ENCODE measurements at places on chromosomes 6 and 20.

GRCh38 chr20:45347936-45348778 lies at the start of gene SDC4:
Gene SDC4, minus strand, starts transcription at chr20:45348424. Its CDS starts 40 bp downstream, at chr20:45348384.
- DNase-seq: peak; percentile 80

- no peak for DNase-seq
Observed at GRCh38 chr20:62800314-62801259, 4.0 kb upstream of the OGFR start.

- DNase-seq: no peak
Observed at GRCh38 chr6:39897698-39898097, 36.6 kb downstream of the MOCS1 start.

GRCh38 chr20:17896193-17896723 lies 72.3 kb downstream of the SNX5 start:
- DNase-seq: no peak

DNA sequence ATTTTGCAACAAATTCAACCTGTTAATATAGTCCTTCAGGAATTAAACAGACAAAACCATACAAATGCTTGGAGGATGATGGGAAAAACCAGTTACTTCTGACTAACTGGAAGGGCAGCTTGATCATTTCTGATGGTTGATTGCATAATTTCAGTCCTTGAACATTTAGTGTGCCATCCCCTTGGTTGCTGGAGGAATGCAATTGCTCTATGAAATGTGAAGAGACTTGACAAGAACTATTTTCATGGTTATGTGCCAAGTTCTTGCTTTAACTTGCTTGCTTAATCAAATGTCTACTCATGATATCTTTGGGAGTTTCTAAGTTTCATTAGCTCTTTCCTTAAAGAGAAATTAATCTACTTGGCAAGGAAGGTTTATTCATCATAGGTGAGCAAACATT lies 45.2 kb downstream of the ANKEF1 start:
- no peak for DNase-seq

- DNase-seq: no peak
Observed at GRCh38 chr6:21905531-21905930, 312.0 kb downstream of the SOX4 start.

- no peak for DNase-seq
Observed at GRCh38 chr6:78430521-78430920, 436.8 kb upstream of the IRAK1BP1 start.

DNA sequence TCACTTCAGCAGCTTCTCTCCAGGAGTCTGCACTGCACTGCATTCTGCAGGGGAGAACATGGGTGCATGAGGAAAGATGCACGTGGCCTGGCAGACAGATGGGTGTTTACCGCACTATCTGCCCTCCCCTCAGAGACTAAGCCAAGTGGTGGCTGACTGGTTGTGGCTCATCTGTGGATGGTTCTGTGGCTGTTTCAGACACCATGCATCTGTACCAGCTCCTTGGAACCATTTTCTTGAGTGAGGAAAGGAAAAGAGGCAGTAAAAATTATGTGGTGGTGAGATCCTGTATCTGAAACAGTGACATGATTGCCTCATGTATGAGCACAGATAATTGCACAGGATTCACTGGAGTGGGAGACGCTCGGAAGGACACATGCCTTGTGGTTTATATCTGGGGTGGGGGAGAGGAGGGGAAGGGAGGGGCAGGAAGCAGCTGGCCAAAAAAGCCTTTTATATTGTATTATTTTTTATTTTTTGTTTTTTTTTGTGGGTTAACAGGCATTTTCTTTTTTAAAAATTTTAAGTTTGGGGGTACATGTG lies 161.7 kb downstream of the ERMARD start:
- no peak for DNase-seq

- DNase-seq: no peak
Observed at GRCh38 chr6:84847390-84848160, 83.2 kb upstream of the TBX18 start.

GRCh38 chr20:32898729-32899128 lies 40.0 kb downstream of the EFCAB8 start:
- DNase-seq: no peak

- DNase-seq: no peak
Observed at GRCh38 chr20:59708326-59708725, 104.0 kb downstream of the PHACTR3 start.

- no peak for DNase-seq
Observed at GRCh38 chr6:156630613-156631302, 146.4 kb upstream of the ARID1B start.

- DNase-seq: no peak
Observed at GRCh38 chr20:60294632-60295031, 336.4 kb downstream of the CDH26 start.

- no peak for DNase-seq
Observed at GRCh38 chr6:83062225-83062624, 3.4 kb downstream of the UBE3D start.

GRCh38 chr6:138514860-138515540 lies 15.7 kb upstream of the NHSL1 start:
- no peak for DNase-seq

DNA sequence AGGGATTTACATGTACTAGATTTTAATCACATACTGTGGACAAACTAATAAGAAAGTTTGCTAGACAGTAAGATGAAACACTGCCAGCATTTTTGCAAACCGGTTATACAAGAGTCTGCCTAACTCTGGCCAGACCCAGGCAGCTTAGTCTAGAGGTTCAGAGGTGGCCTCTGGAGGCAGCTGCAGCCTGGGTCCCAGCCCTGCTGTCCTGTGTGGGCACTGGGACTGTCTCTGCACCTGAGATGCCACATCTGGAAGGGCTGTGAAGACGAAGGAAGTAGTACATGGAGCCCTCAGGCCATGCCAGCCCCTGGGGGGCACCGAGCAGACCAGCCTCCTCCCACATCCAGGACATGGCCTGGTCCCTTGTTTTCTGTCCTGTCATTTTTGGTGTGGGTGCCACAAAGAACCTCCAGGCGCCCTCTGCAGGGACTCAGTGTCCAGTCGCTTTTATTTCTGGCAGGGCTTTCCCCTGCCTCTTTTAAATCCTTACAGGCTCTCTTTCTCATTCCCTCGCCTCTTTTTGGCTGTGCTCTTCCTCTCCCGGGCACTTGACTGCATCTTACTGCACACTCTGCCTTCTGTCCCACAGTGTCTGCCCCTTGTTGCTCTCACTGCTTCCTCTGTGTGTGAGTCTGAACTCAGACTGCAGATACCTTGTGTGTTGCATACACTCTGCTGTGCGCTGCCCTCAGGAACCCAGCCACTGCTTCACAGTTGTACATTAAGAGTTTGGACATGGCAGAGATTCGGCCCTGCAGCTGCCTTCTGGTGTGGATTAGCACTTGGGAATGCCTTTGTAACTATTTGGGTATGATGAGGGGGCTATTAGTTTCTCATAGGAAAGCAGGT lies 216.7 kb downstream of the ZDHHC14 start:
- DNase-seq: peak; percentile 45

DNA sequence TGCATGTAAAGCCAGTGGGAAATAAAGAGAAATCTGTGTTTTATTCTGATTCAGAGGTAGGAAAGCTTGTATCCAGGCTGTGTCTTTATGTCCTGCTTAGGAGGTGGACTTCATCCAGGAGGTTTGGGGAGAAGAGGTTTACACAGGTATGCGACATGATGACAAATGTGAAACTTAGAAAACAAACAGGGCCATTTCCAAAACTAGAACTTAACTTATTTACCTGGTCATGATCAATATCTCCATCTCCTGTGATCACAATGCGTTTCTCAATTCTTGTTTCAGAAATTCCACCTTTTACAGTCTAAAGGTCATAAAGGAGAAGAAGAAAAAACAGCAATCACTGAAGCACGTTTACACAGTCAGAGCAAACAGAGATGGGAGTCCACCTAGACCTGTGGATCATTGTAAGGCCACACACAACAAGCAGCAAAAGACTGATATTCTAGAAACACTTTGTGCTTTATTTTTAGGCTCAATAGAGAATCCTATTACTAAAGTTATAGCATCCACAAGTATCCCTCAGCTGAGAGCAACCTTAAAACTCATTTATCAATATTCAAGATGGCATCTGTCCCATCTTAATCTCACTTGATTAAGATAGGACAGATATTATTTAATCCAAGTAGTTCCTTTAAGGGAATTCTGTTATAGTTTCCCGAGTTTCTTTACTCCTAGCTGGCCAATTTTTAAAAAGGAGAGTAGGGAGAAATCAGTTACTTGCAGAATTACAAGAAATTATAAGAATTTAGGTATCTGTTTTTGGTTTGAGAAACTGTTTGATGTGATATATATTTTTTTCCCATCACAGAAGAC lies 36.4 kb downstream of the SMLR1 start:
- DNase-seq: no peak

DNA sequence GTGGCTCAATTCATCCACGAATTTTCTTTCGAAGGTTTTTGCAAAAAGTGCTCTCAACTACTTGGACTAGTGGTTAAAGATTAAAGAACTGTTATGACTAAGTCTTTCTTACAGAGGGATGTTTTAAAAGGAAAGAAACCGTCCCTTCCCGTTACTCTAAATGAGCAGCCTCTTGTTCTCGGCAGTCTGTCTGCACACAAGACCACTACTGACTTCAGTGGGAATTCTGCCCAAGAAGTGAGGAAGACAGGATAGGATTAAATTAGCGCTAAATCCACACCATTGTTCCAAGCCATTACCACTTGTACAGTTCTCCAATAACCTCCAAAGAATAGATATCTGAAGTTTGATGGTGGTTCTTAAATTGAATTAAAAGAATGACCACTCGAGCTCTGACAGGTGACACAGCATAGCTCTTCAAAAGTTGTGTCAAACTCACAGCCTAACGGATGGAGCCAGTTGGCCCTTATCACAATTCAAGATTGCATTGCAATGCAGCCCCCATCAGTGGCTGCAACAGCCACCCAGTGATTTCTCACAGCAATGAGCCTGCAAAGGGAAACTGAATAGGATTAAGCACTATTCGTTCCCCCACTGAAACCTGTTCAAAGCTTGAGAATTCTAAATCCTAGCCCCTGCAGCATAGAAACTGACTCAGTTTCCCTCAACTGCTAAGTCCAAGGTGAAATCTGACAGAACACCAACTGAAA lies 1.8 kb downstream of the EPB41L2 start:
- DNase-seq: no peak

DNA sequence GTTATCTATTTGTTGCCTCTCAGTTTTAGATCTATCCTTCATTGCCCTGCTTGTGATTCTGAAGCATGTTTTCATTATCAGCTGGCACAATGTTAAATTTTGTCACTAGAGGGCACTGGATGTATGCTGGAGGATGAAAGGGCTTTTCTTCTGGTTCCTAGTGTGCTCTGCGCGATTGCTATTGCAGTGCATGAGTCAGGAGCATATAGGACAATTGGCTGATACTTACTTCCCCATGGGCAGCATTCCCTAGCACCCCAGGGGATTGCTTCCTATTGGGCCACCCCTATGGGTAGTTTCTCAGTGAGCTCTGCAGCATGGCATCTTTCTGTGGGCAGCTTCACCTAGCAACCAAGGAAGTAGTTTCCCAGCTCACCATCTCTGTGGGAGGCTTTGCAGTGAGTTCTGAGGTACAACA lies 280.3 kb upstream of the SYNCRIP start:
- peak; percentile 69 for DNase-seq

DNA sequence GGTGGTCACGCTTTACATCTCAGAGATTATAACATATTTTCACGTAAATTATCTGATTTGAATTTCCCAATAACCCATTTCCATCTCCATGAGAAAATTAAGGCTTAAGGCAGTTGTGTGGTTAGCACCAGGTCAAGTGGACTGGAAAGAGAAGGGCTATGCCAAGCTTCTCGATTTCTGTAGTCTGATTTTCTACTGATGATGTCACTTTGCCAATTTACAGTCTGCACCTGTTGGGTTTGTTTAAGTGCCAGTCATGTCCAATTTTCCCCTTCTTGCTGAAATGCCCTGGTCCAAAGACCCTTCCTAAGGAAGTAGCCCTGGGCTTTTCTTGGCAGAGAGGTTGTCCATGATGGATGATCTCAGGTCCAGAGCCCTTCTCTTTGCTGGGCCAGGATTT lies 562.3 kb upstream of the BTBD3 start:
- no peak for DNase-seq

- DNase-seq: peak; percentile 26
Observed at GRCh38 chr6:153210083-153210482, 79.0 kb upstream of the RGS17 start.

DNA sequence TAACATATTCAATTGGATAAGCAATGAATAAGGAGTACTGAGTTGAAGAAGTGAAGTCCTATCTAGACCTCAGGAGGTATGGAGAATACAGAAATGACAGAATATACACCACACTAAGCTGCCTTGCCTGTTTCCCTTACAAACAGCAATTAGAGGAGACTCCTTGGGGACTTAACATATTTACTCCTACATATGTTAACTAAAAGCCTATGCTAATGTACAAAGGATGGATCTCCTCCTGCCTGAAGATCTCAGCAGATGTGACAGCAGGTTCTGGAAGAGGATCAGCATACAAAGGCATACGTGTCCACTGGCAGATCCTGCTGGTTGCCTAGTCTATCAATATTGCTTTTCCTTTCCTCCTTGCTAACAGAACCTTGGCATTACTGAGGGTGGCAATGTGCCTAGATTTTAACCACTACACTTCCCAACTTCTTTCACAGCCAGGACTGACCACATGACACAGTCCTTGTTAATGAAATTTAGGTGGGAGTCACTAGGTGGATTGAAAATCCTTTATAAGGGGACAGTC lies 29.6 kb downstream of the PRKN start:
- no peak for DNase-seq

GRCh38 chr20:17965042-17965697 lies 3.4 kb downstream of the SNX5 start:
- DNase-seq: peak; percentile 19

DNA sequence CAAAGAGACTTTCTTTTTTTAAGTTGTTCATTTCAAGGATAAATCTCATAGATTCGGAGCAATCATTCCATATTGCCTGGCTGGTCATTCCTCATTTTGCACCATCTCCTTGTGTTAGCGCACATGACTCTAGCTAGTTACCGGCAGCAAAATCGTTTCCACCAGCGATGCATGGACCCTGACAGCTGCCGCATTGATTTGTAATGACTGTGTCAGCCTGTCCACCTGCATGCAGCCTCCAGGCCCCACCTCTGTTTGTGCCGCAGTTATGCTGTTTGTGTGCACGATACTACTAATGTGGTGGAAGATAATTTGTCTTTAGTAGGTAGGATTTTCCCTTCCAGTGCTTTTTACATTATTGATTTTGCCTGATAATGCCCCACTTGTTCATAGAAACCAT lies 164.0 kb downstream of the TBC1D7 start:
- no peak for DNase-seq

DNA sequence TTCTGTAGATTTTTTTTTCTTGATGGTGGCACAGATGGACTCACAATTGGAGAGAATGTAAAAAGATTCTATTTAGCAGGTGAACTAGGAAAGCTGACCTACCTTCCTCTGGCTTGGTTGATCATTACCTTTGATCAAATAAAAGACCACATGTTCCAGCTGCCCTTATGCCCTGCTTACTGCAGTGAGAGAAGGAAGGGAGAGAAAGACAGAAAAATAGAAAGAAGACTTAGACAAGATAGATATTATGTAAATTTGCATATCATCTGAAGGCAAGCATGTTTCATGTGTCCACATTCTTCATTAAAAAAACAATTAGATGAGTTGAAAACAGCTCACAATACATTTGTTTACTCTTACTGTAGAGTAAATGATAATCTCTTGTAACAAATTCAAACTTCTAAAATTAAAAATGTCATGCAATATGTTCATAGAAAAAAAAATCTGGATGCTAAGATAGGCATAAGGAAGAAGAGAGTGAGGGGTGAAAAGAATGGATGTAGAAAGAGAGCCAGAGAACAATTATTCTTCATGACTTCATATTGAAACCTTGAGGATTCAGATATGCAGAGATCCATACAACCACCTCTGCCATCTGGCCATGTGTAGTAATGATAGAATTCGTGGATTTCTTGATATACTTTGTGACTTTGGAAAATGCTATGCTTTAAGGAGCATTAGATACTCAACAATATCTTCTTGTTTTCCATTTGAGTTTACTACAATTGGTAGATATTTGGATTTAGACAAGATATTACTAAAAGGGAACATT lies 71.7 kb downstream of the RFX6 start:
- no peak for DNase-seq

All from SJCRH30 (cell line).